ENCODE measurements at places on chromosomes 6 and 20.

- no peak for DNase-seq
Measured at GRCh38 chr20:53872561-53873229, 197.7 kb downstream of the BCAS1 start.

GRCh38 chr6:158837684-158838625 is 18.8 kb upstream of the EZR start:
- peak; percentile 49 for DNase-seq

GRCh38 chr6:90382760-90383159 is 86.1 kb upstream of the BACH2 start:
- DNase-seq: no peak

DNA sequence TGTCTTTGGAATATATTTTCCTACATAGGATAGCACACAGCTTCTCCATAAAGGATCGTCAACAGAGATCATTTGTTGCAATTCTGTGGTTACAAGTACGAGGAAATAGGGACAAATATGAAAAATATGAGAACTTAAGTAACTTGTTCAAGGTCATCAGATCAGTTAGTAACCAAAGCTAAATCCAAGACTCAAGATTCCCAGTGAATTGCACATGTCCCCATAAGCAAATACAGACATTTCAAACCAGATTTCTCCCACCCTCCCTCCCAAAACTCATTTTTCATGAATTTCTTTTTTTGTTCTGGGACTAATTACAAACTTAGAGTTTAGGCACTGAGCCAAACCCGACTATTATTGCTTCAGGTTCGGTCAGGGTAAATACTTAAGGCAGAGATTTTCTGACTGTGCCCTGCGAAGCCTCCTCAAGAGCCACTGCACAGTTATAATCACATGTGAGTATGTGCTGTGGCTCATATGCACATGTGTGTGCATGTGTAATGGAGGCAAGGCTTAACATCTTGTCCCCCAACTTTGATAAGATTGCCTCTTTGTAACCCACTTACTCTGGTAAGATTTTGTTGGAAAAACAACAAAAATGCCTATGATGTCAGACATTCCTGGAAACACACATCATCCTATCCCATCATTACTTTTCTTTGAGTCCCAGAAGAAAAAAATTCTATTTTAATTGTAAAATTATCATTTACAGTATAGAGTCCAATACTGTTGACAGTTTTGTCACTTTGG is 216.2 kb downstream of the CD83 start:
- no peak for DNase-seq

- DNase-seq: no peak
Measured at GRCh38 chr6:2047855-2048254, 197.6 kb downstream of the GMDS start.

GRCh38 chr20:33667676-33668465 is 1.1 kb downstream of the ACTL10 start:
- peak; percentile 94 for DNase-seq
